ENCODE measurements at places on chromosomes 7 and 10.
A peak's percentile ranks its signal among the peaks of the same experiment; 100 is the strongest.

GRCh38 chr7:140619176-140619575 lies 21.4 kb downstream of the DENND2A start:
- no peak for DNase-seq

- no peak for DNase-seq
Measured at GRCh38 chr10:123797813-123798212, 93.8 kb downstream of the CPXM2 start.

DNA sequence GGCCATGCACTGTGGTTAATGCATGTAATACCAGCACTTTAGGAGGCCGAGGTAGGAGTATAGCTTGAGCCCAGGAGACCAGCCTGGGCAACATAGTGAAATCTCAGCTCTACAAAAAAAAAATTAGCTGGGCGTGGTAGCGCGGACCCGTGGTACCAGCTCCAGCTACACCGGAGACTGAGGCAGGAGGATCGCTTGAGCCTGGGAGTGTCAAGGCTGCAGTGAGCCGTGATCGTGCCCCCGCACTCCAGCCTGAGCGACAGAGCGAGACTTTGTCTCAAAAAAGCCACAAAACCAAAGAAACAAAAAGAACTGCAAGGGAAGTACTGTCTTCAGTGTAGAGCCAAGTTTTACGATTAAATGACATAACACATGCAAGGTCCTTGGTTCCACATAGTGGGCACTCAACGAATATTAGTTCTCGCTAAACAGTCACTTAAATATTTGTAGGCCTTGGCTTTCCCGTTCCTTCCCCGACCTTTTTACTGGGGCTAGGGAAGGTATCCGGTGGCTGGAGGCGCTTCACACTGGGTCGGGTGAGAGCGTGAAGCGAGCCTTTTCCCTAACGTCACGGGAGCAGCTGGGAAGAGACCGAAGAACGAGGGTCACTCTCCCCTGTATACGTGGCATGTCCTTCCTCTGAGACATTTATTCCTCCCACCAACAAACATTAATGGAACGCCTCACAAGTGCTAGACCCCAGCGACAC lies 993 bp upstream of the SND1 start:
- no peak for DNase-seq

DNA sequence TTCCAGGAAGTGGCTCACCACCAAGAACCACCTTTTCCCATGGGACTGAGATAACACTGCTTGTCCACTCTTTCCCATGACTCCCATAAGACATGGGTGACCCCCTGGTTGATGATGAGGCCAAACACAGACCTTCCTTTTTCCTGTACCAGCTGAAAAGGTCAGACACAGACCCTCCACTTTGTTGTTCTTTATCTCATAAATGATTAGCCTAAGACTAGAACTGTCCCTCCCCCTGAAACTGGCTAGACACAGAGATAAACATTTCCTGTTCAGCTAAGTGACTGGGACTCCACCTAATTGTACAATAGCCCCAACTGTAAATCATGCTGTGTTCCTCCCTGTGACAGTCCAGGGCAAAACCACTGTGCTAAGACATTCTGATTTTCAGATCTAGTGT lies 8.2 kb upstream of the NRG3 start:
- DNase-seq: no peak

DNA sequence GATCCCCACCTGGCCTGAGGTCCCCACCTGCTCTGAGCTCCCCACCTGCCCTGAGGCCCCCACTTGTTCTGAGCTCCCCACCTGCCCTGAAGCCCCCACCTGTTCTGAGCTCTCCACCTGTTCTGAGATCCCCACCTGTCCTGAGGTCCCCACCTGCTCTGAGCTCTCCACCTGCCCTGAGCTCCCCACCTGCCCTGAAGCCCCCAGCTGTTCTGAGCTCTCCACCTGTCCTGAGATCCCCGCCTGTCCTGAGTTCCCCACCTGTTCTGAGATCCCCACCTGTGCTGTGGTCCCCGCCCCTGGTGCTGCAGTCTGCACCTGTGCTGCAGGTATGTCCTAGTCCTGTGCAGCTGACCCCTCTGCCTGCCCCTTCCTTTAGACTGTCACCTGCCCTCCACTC lies 561.6 kb downstream of the TCERG1L start:
- DNase-seq: no peak

GRCh38 chr7:38222481-38223096 lies 44.5 kb downstream of the STARD3NL start:
- DNase-seq: peak; percentile 66

GRCh38 chr10:123891144-123892071 lies at the start of gene CPXM2:
Gene CPXM2 (minus strand): TSS chr10:123891807. CDS start chr10:123891659, 148 bp downstream.
- no peak for DNase-seq

DNA sequence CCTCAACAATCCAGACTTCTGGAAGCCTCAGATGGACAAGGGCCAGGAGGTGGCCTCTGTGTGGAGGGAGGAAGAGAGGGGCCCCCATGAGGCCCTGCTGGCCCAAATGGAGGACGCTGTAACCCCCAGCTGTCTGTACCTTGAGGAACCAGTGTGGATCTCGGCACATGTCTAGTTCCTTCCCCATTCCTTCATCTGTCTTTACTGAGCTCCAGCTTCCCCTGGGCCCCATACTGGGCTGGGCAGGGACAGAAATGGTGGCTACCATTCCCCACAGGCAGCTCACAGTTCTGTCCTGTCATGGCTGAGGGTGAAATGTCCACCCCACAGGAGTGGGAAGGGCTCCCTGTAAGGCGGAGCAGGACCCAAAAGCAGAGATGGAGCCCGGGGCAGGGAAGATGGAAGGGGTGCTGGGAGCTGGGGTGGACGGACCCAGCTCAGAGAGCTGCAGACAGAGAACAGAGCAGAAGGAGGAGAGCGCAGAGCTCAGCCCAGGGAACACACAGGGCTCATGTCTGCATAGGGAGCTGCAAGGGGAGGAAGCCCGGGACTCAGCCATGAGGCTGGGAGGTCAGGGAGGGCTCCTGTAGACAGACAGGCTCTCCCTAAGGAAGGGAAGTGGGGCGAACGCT lies 22.8 kb downstream of the ANTXRL start:
- DNase-seq: no peak

- DNase-seq: no peak
Measured at GRCh38 chr10:11227103-11227502, 209.4 kb downstream of the CELF2 start.
